Astrocyte of the spinal cord (primary cell): ENCODE measurements at places on chromosomes 11 and 22.

- DNase-seq = no peak
These were observed 104.6 kb downstream of the MUC15 start for GRCh38 chr11:26467506-26467905.

- DNase-seq = no peak
These were observed 41.8 kb upstream of the BARX2 start for GRCh38 chr11:129333873-129334272.

- no peak for DNase-seq
These were observed 624.7 kb upstream of the B3GAT1 start for GRCh38 chr11:135036488-135037297.

DNA sequence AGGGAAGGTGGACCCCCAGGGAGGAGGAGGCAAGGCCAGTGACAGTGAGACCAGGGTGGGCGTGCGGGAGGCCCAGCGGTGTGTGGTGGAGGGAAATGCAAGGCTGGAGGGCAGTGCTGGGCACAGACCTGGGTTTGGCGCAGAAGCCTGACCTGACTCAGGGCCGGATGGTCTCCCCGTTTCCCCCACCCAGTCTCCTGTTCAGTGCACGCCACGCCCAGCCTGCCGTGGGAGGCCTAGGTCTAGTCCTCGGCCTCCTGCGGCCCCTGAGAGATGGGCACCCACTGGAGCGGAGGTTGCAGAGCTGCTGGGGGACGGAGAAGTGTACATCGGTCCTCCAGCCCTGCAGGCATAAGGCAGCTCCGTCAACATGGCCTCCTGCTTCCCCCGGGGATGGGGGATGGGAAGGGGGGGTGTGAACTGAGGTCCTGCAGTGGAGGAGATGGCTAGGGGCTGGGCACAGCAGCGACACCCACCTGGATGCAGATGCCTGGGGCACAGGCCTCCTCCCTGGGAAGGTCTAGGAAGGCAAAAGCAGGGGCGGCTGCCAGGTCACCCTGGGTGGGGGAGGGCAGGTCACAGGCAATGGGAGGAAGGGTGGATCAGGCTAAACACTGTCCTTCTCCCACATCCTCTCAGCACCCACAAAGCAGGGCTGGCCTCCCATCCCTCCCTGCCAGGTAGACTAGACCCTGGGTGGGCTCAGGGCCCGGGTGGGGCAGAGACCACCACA lies 15.9 kb downstream of the IL17REL start:
- no peak for DNase-seq

GRCh38 chr11:69003866-69004367 lies 9.1 kb downstream of the MRGPRF start:
- DNase-seq = no peak

GRCh38 chr22:38262051-38262795 lies 10.6 kb downstream of the TMEM184B start:
- no peak for DNase-seq
